Aortic smooth muscle cell (primary cell): ENCODE measurements at places on chromosomes 7 and 10. TPM values are rescaled to one million over a fixed set of nuclear protein-coding genes. Genes with fewer than 3 reads are reported as not detected.

CYP3A7 gene
- not detected in 2 replicates for total RNA-seq

SPRN gene
- 0.12 and 0.13 TPM in 2 replicates for total RNA-seq

CAMK2B gene
- total RNA-seq: 1.3 and 2.9 TPM in 2 replicates

MYH16 gene
- not detected in 2 replicates for total RNA-seq

ERVW-1 gene
- total RNA-seq: not detected in 2 replicates

PDK4 gene
- 3.2 and 59.5 TPM in 2 replicates for total RNA-seq

PRR15 gene
- total RNA-seq: 0.19 TPM in 1 of 2 replicates, not detected in the other

POLD2 gene
- 81.6 and 104 TPM in 2 replicates for total RNA-seq
